ENCODE measurements at places on chromosomes 2 and 18.

DNA sequence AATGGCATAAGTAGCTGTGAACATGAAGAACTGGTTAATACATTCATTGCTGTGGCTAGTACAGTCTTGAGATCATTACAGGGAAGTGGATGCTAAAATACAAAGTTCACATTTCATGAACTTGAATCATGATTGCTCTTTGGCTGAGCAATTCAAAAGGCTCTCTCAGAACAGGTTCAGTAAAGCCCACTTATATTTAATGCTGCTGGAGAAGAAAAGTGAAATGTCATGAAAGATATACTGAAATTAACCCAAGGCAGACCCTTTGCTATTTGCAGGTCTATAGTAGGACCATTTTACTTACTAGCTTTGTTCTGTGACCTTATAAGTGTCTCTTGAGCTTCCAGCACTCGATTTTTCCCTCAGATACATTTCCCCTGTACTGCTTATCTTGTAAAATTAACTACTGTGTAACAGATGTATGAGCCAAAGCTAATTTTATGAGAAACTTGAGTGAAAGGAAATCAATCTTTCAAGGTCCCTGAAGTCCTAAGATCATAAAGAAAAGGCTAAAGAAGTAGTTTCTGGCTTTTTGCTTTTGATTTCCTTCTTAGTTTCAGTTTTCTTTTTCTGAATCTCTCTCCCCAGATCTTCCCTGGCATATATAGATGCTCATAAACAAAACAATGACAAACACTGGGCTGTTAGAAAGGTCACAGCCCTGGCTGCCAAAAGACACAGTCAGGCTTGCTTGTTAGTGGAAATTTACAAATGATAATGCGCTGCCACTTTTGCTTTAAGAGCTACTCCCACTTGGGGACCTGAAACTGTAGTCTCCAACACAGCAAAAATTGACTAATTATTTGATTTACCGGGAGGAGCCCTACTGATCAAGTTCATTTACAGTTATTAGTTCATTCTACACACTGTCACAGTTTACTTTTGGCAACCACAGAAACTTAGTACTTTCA lies 132.7 kb upstream of the XPO1 start:
- peak; percentile 4 for DNase-seq

GRCh38 chr2:178449700-178450523 lies 1.1 kb downstream of the PRKRA start:
- no peak for DNase-seq

DNA sequence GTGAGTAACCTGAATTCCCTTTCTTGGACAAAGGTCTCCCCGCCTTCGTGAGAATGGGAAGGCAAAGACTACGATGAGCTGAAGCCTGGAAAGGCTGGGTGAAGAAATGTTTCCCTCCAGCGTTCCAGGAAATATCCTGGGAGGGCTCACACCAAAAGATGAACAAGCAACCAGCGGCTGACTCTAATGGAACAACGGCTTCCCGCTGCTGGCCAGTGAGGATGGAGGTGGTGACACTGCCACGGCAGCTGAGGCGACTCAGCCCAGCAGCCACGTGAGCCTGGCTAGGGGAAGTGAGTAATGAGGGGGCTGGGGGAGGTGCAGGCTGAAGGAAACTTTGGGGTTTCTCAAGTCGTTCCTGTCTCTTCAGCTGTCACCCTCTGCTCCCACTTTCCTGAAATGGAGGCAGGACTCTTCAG lies 105.0 kb upstream of the SMAD7 start:
- DNase-seq: no peak

DNA sequence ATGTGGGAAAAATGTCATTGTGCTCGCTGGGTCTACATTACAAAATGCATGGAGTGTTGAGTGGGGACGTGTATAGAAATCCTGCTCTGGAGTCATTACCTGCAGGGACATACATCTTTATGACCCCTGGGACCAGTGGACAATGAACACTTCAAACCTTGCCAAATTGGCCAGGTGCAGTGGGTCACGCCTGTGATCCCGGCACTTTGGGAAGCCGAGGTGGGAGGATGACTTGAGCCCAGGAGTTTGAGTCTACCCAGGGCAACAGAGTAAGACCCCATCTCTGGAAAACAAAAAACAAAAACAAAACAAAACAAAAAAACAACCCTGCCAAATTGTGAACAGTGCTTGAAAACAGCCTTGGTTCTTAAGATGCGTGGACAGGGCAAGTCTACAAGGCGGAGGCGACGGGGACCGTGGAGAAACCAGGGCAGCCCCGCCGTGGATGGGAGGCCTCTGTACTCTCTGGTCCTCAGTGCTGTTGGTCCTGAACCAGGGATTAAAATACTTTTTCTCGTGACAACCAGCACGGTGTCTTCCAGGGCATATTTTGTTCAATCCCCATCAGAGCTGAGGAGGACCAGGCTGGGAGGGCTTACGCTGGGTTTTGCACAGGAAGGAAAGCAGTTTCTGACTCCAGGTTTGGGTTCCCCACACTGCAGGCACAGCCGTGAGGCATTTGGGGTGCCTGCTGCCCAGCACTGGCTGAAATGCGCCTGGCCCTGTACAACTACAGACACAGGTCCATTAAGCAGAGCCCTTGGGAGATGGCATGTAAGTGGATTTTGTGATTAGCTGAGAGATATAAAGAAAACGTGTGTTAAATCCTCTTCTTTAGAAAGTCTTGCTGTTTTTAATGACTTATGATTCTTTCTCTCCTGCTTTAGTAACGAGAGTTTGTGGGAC lies 13.7 kb downstream of the COLEC11 start:
- peak; percentile 18 for DNase-seq

GRCh38 chr2:172204309-172204708 lies 101.6 kb upstream of the DLX2 start:
- no peak for DNase-seq

- no peak for DNase-seq
Measured at GRCh38 chr2:14681608-14682007, 49.1 kb downstream of the LRATD1 start.

DNA sequence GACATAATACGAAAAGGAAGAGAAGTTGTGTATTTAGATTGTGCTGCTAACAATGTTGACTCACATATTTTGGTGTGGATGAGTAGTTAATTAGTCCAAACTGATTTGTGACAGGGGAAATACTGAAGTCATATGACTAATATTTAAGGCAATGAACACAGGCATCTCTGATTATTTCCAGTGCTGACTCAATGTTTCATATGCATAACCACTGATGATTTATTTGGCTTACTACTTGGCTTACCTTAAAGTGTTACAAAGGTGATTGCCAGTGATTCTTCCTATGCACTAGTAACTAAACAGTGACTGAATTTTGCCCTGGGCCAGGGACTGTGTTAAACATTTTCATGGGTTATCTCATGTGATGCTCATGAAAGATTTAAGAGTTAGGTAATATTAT lies 722.6 kb downstream of the METTL4 start:
- DNase-seq: no peak

DNA sequence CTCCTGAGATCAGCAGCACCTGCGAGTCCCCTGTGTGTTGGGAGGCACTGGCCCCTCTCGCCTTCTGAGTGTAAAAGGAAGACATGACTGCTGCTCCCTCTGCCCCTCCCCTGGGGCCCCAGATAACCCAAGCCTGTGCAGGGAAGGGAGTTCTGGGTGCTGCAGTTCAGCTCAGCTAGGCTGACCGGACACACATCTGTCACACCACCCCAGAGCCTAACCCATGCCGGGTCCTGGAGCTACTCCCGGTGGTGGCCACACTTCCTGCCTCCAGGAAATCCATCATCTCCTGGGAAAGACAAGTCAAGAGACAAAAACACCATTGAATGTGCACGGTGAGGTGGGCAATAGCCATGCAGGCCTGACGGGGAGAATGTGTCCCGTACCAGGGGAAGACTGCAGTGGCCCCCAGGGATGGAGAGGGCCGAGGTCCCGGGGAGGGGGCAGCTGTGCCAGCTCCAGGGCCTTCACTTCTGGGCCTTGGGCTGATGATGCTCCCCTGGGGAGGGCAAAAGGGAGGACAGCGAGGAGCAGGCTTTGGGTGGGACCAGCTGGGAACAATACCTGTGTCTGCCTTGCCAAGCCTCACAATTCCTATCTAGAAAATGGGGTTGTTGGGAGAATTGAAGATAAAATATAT lies 210.6 kb downstream of the TFCP2L1 start:
- no peak for DNase-seq

DNA sequence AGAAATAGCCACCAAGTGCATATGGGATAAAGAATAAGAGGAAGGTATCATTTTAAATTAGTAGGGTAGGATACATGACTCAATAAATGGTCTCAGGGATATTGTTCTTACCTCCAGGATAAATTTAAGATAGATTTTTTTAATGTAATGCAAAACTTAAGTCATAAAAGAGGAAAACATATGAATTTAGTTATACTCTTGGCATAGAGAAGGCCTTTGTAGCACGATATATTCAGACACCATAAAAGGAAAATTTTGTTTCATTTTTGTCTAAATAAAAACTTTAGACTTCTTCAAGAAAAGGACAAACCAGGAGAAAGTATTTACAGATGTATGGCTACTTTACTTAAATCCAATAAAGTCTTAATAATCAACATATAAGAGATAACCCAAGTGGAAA lies 78.5 kb upstream of the CAB39 start:
- DNase-seq: no peak

GRCh38 chr2:203033395-203033794 lies 18.7 kb downstream of the NBEAL1 start:
- DNase-seq: no peak

DNA sequence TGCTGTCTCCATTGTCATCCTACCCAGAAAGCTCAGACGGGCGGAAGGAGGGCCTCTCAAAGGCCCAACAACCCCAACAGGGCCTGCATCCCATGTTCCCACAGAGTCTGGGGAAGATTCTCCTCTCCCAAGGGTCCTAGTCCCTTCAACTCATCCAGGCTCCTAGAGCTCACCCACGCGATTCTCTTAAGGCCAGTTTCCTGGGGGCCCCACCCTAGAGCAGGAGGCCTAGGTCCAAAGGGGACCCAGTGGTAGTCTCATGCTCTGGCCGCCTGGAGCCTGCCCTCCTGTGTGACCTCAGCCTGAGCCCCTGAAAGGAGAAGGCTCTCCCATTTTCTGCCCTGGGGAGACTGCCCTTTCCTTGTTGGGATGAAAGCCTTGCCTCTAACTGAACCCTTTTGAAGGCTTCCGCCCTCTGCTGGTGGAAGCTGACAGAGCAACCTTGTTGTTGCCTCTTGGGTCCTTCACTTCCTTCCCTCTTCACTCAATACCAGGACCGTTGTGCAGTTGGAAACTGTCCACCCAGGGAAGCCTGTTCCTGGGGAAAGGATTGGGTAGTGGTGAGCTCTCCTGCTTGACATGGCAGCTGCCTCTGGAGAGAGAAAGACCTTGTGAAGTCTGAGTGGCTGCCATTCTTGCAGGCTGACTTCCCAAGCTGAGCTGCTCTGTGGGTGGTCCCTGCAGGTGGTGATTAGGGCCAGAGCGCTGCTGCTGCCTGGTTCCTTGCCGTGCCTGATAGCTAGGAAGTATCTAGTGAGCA lies 86.0 kb upstream of the ALPP start:
- DNase-seq: peak; percentile 19

DNA sequence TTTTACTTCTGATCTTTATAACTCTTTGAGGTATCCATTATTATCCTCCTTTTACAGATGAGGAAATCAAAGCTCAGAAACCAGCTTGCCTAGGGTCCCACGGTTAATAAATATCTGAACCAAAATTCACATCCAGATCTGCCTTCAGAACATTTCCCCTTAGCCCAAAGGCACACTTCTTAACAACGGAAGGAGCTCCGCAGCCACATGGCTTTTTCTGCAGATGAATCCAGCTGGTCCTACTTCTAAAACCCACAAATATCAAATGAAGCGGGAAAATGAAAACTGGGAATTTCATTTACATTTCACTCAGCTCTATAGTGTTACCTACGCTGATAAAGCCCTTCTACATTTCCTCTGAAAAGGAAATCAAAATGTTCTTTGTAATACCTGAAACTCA lies 357.0 kb upstream of the ID2 start:
- no peak for DNase-seq

GRCh38 chr2:32422133-32422532 lies 65.3 kb downstream of the BIRC6 start:
- DNase-seq: no peak

GRCh38 chr18:64929036-64929435 lies 780.1 kb upstream of the LINC00305 start:
- DNase-seq: no peak

- no peak for DNase-seq
Measured at GRCh38 chr2:240151477-240152031, 11.1 kb upstream of the OTOS start.

GRCh38 chr2:235832941-235833340 lies 335.2 kb downstream of the GBX2 start:
- DNase-seq: no peak

DNA sequence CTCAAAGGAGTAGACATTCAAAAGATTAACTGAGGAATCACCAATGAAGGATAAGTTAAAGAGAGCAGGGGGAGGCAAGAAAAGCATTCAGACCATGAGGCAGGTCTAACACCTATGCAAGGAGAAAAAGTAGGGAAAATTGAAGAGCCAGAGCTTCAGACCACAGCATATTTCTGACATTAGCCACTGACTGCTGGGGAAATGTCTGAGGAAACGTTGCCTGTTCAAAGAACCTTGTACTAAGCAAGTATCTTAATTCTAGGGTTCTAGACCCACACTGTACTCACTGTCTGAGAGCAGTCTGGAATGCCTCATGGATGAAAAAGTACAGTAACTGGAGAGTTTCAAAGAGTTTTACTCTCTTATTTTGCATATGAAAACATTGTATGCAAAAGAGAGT lies 39.5 kb upstream of the TFPI start:
- DNase-seq: no peak

GRCh38 chr2:227479865-227480475 lies 8.0 kb downstream of the AGFG1 start:
- no peak for DNase-seq

DNA sequence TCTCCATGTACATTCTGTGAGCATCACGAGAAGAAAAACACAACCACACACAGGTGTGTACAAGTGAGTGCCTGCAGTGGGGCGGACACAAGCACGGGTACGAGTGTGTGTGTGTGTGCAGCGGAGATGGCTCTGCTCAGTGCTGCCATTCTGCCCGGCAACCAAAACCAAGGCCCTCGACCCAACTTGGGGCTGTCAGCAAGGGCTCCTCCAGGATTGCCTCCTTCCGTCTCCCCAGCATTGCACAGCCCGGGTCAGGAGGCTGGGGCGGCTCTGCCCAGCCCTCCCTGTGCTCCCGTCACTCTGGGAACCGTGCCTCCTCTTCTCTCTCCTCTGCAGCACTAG lies 66.5 kb downstream of the PXDN start:
- no peak for DNase-seq

- DNase-seq: no peak
Measured at GRCh38 chr2:220959391-220959802, 612.7 kb downstream of the EPHA4 start.

All from NCI-H345 (cell line).